CD4-positive, alpha-beta T cell treated with Interferon gamma for 1 hour (primary cell): ENCODE measurements at places on chromosomes 1 and 21.

GRCh38 chr1:183913567-183913993, 108.7 kb downstream of the RGL1 start:
- DNase-seq, result no peak

DNA sequence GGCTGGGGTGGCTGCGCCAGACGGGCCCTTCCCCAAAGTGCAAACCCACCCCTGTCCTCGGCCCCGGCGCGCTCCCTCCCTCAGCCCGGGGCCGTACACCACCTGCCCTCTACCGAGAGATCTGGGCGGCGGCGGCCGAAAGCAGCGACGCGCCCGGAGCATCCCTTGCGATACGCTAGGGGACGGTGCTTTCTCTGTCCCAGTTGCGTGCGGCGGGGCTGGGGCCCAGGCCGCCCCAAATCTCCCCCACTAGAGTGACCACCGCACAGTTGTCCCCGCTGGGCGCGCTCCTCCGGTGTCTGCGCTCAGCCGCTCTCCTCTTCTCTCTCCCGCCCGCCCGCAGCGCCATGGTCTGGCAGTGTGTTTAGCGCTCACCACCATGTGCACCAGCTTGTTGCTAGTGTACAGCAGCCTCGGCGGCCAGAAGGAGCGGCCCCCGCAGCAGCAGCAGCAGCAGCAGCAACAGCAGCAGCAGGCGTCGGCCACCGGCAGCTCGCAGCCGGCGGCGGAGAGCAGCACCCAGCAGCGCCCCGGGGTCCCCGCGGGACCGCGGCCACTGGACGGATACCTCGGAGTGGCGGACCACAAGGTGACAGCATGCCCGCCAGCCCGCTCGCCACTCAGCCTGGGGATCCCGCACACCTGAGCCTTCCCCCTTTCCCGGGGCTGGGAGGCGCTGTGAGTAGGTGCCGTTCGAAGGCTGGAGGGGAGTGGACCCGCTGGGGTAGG, 1.0 kb downstream of the ST6GALNAC5 start:
- no peak for DNase-seq

DNA sequence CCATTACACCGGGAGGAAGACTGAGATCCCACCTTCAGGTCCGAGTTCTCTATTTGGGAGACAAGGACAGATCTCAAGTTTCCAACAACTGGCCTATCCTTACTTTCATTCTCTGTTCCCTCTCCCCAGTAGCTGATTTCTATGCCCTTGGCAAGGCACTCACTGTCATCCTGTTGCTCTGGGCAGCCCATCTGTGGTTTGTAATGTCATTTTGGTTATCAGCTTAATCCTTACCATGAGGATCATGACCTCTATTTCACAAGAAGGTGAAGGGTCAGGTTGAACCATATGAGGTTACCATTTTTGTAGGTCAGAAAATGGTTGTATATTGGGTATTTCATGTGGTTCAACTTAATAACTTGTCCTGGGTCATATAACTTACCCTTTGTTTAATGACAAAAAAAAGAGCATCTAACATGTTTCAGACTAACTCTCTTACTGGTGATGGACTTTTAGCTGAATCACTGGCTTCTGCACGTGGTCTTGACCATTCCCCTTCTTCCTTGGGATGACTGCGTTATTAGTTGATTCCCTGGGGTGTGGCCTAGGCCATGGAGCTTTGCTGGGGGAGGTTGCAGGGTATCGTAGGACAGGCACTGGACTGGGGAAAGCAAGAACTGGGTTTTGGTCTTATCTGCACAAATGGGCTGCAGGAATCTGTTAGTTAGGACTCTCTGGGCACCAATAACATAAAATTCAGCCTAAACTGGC, 120.2 kb downstream of the ACTL8 start:
- DNase-seq, result no peak

- DNase-seq, result no peak
These were observed 11.2 kb upstream of the S100B start for GRCh38 chr21:46616050-46616449.

- DNase-seq, result no peak
These were observed 2.5 kb downstream of the FOXO6 start for GRCh38 chr1:41363591-41364320.

GRCh38 chr1:3064296-3064850, 4.6 kb upstream of the PRDM16 start:
- no peak for DNase-seq

GRCh38 chr1:233082778-233083550, 132.6 kb downstream of the NTPCR start:
- no peak for DNase-seq

DNA sequence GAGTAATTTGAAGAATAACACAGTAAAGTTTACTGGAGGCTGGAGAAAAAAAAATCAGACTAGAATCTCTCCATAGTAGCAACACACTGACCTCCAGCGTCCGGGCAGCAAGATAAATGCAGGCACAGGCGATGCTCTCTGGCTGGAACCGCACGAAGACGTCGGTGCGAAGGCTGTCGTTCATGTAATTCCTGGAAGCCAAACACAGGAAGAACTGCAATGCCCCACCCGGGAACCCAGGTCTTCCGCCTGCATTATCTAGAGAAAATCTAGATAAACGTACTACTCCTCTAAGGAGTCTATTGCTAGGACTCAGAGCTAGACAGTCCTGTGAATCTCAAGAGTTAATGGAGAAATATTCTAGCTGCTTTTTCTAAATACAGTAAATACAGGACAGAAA, 8.5 kb downstream of the CCNL2 start:
- DNase-seq, result no peak

GRCh38 chr21:45372732-45373355, 32.1 kb upstream of the COL18A1 start:
- DNase-seq, result no peak

DNA sequence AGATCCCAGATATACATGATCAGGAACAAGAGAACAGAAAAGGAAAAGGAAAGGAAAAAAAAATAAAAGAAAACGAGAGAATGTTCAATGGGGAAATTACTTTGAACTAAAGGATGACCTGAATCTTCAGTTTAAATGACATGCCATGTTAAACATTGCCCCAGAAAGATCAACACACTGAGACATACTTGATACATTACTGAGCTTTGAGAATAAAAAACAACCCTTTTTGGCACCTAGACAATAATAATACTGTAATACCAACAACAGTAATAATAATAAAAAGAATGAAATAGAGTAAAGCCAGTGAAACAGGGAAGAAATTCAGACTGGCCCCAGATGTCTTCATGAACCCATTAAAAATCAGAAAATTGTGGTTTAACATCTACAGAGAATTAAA, 44.8 kb downstream of the CLIC6 start:
- DNase-seq, result no peak

- no peak for DNase-seq
These were observed 87.3 kb downstream of the ZBTB18 start for GRCh38 chr1:244138399-244138798.

DNA sequence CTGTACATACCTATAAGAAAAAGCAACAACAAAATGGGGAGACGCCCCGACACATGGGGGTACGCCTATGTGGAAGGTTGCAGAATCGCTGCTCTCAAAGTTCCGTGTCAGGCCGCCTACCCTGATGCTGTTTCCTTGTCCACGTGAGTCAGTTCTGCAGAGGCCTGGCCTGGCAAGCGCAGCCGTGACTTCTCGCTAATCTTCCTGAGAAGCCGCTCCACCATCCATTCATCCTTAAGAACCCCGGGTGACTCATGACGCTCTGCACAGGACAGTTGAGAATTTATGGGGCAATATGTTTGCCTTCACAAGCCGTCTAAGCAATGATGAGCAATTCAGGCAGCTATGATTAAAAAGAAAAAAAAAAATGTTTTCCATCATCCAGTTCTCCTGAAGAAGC, 122.3 kb upstream of the TMPRSS2 start:
- DNase-seq, result no peak

DNA sequence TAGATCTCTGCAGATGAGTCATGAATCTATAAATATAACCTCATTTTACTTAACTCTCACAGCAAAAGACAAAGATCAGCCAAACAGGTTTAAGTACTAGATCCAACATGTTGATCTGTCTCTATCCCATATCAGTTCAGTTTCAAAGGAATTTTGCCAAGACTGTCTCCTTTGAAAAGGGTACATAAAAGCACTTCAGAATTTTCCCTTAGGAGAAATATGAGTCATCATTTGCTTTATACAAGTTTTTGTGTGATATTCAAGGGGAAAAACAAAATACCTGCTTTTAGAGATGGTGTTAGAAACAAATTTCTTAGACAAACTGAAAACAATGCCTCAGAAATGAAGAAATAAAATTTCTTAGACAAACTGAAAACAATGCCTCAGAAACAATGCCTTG, 73.5 kb upstream of the LRRC7 start:
- no peak for DNase-seq

- DNase-seq, result no peak
These were observed 215.1 kb upstream of the FGGY start for GRCh38 chr1:59081795-59082194.

- no peak for DNase-seq
These were observed 571.6 kb downstream of the AJAP1 start for GRCh38 chr1:5225707-5226704.
